Stimulated activated CD8-positive, alpha-beta memory T cell treated with anti-CD3 and anti-CD28 coated beads, Interleukin-4, amount 100 ng/mL, for 24 hours (primary cell): ENCODE measurements at places on chromosomes 6 and 20.

GRCh38 chr6:5998711-5999687, 7.7 kb downstream of the NRN1 start:
- no peak for DNase-seq

DNA sequence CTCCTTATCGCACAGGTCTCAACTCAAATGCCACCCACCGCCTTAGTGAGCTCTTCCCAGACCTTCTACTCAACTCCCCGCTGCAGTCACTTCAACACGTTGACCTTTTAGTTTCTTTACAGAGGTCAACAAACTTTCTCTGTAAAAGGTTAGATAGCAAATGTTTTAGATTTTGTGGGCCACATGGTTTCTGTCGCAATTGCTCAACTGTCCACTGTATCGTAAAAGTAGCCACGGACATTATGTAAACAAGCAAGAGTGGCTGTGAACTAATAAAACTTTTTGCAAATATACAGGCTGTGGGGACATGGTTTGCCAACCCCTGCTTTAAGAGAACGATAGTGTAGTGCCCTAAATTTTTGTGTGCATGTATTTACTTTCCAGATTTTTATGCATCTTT, 247.6 kb upstream of the TSHZ2 start:
- no peak for DNase-seq

DNA sequence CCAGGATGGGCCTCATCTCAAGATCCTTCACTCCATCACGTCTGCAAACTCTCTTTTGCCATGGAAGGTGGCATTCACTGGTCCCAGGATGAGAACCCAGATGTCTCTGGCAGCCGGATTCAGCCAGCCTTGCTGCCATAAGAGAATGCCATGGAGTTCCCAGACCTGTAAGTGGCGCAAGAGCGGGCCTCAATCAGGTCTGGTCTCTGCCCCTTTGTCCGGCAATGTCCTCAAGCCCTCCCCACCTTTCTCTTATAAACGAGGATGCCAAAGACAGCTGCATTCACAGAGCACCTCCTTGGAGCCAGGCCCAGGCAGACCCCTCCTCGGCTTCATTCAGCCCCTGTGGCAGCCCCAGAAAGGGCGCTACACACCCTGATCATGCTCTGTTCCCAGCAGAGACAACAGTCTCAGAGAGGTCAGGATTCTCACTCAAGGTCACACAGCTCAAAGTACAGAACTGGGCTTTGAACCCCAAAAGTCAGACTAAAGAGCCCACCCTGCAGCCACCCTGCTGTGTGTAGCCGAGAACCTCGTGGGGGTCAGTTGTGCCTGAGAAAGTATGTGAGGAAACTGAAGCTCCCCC, 263.7 kb downstream of the TAF4 start:
- no peak for DNase-seq

- no peak for DNase-seq
Observed at GRCh38 chr6:33717934-33718455, 6.5 kb upstream of the UQCC2 start.
